ENCODE measurements at places on chromosomes 16 and 17.

DNA sequence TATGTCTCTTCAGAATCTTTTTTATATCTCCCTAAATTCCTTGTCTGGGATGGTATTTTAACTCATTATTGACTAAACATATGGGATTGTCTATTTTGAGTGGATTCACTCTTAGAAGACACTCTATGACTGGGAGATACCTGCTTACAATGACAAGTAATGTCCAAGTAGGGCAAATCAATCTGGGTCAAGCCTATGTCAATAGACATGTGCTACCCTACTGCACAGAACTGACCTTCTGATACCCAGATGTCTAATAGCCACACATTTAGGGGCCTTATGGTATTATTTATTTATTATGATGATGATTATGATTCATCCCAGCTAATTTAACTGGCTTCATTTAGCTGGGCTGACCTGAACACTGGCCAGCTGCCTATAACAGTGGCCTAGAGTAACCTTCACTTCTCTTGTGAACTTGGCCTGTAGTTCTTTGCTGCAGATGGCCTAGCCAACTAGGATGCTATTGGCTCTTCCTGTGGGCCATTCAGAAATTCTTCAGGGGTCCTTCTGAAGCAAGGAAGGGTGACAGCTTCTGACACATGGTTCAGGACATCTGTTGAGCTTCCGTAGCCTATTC, 138.0 kb downstream of the ANKFN1 start:
- no peak for DNase-seq
- no peak overlapping the region for H3K4me3 ChIP-seq
- no peak overlapping the region for H3K27ac ChIP-seq
- no peaks in the 10 kb centered on the region for H3K36me3 ChIP-seq
- H3K4me1 ChIP-seq: no peaks in the 10 kb centered on the region

- no peak for DNase-seq
- no peaks in the 10 kb centered on the region for H3K36me3 ChIP-seq
- H3K27me3 ChIP-seq: no peaks in the 10 kb centered on the region
- no peaks in the 10 kb centered on the region for H3K4me1 ChIP-seq
These were observed 70.0 kb upstream of the NKD1 start for GRCh38 chr16:50478075-50478772.

DNA sequence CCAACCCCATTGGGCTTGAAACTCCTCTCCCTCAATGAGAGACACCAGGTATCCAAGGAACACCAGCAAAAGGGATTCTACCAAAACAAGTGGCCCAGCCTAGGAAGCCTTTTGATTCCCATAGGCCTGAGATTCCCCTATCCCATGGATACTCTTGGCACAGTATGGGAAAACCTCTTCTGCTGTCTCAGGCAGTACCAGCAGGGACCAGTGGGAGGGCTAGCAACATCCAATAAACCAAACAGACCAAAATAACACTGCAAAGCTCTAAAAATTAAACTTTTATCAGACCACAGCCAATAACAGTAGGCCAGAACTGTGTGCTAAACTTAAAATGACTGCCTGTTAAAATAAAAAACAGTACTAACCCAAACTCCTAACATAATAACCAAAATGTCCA, 153.9 kb upstream of the CES5A start:
- H3K27me3 ChIP-seq: no peaks in the 10 kb centered on the region
- H3K27ac ChIP-seq: no peak overlapping the region
- DNase-seq: no peak
- no peaks in the 10 kb centered on the region for H3K4me1 ChIP-seq

GRCh38 chr16:71645450-71645849, 19.5 kb downstream of the MARVELD3 start:
- H3K27ac ChIP-seq: no peak overlapping the region
- H3K4me3 ChIP-seq: no peak overlapping the region
- no peak for DNase-seq
- no peaks in the 10 kb centered on the region for H3K4me1 ChIP-seq
- no peaks in the 10 kb centered on the region for H3K27me3 ChIP-seq
- peaks cover 11% of the 10 kb centered on the region for H3K36me3 ChIP-seq

DNA sequence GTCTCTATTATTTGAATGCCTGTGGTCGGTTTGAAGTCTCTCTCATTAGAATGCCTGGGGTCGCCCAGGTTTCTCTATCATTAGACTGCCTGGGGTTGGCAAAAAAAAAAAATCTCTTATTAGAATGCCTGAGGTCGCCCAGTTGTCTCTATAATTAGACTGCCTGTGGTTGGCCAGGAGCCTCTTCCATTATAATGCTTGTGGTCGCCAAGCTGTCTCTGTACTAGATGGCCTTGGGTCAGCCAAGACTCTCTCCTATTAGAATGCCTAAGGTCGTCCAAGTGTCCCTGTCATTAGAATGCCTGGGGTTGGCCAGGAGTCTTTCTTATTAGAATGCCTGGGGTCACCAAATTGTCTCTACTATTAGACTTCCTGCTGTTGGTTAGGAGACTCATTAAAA, 2228.4 kb downstream of the TP53TG3F start:
- no peaks in the 10 kb centered on the region for H3K4me1 ChIP-seq
- H3K4me3 ChIP-seq: no peak overlapping the region
- no peak for DNase-seq
- H3K27ac ChIP-seq: no peak overlapping the region

DNA sequence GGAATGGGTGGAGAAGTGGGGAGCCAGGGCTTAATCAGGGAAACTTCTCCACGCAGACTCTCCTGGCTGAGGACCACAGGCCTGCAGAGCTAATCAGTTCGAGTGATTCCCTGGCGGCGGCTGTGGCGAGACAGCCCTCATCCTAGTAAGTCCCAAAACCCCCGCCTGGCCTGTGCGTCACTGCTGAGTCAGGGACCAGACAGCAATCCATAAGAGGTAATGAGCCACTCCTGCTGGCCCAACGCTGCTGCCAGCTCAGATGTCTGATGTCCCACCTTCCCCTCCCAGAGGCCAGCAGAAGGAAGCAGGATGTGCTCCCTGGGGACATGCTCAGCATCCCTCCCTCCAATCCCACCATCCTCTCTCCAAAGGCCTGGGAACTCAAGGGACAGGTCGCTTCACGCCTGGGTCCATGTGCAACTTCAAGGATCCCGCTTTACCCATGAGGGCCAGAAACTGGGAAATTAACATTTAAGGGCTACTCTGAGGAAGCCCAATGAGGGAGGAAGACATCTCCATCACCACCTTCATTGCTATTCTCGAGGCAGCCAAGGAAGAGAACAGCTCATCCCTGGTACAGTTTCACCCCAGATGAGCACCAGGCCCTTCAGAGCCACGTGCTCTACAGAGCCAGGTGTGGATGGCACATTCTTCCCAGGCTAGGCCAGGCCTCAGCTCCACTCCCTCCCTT, 7.9 kb downstream of the ACLY start:
- no peaks in the 10 kb centered on the region for H3K27me3 ChIP-seq
- H3K4me3 ChIP-seq: no peak overlapping the region
- H3K36me3 ChIP-seq: peaks cover 43% of the 10 kb centered on the region
- DNase-seq: no peak
- H3K4me1 ChIP-seq: no peaks in the 10 kb centered on the region
- H3K27ac ChIP-seq: no peak overlapping the region

All from colonic mucosa (tissue), 4 donors.